Stimulated activated CD4-positive, alpha-beta T cell treated with anti-CD3 and anti-CD28 coated beads, Interleukin-4, amount 100 ng/mL, for 4 hours (primary cell): ENCODE measurements at places on chromosomes 16 and 17.

DNA sequence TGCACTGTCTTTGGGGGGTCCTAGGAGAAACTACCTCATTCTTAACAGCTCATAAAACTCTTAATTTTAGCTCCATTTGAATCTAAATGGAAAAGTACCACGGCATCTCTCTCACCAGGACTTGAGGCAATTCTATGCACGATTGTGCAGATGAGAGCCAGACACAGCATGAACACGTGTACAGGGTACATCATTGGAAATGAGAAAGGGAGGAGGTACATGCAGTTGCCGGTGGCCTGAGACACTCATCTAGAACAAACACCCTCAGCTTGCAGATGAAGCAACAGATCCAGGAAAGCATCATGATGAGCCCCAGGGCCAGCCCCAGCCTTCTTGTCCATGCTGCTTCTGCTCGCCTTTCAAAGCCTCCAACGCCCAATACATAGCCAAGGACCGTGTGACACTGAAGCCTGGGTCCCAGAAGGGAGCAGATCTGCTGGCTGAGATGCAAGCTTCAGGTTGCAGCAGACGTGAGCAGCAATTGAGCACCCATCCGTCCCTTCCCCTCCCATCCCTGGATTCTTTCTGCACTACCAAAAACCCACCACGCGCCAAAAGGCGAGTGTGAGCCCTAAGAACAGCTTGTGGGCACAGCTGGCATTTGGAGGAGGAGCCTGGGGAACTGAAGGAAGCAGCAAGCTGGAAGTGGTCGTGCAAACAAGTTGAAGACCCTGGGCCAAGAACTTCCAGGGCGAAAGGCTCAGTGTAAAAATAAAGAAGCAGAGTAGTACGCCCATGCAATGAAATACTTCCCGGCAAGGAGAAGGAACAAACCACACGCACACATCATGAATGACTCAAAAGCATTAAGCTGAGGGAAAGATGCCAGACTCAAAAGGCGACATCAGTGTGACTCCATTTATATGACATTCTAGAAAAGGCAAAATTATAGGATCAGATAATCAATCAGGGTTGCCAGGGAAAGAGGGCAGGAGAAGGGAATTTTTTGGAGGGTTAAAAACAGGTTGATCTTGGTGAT lies 7.3 kb upstream of the RCVRN start:
- no peak for DNase-seq

DNA sequence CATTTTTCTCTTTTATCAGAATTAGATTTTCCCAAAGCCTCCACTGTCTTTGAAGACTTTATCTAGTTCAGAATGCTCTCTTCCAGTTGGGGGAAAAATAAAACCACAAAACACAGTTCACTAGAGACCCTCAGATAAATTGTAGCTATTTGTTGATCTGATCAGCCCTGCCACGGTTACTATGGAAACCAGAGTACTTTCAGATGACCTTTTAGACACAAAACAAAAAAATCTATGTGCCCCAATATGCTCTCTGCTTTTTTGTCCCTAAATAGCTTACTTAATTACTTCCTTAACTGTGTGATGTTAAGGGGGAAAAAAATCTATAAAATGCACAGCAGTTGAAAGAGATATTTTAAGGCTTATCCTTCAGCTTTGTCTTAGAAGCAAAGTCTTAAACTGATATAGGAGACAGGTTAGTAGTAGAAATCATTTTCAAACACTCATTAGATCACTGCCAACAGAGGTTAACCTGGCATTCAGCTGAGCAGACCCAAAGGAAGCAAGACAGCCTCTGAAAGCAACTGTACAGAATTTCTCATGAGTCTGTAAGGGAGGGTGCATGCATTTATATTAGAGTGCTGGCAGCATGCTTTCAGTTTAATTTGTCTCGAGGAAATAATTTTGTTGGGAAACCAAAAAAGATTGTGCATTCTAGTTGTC lies 129.9 kb upstream of the CACNG5 start:
- DNase-seq = no peak

DNA sequence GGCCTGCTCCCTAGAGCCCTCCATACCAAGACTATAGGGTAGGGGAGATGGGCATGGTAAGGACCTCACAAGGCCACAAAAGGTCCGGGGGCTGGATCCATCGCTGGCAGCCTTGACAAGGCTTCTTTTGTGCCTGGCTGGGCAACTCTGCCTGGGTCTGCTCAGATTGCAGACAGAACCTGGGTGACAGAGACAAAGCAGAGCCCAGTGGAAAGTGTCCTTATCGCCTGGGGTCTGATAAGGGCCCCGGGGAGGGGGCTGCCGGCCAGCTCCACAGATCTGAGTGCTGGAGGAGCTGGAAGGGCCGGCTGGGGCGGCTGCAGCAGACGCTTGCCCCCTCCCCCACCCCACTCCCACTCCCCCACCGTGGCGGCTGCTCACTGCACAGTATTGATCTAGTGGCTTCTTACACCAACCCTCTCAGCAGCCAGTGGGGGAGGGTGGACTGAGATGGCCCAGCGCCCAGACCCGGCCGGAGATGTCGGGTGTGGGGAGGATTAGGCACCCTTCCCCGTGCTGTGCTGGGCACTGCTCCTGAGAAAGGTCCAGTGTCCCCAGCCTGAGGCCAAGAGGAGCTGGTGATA lies 7.2 kb downstream of the MMP15 start:
- DNase-seq = no peak

DNA sequence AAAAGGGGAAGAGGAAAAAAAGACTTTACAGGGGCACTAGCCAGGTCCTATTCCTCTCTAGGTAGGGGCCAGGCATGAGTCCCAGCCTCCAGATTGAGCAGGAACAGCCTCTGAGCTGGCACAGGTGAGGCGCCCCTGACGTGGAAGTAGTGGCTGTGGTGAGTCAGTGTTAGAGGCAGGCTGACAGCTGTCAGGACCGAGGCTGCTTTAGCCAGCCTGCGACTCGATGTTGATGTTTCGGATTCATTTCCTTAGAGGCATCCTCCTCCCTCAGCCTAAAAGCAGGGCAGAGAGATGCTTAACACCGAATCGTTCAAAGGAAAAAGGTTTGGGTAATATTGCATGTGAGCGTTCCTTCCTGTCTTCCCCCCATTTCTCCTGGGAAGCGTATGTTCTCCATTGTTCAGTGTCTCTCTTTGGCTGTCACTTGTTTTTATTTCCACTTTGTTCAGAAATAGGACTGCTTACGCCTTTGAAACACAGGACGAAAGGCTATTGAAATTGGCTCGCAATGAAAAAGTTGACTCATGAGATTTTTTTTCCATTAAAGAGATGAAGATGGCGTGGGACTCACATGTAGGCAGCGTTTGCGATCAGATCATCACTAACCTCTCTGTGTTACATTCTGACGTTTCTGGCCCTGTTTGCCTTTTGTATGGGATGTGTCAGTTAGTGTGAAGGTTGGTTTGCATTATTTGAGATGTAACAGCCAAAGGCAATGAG lies 1.3 kb downstream of the KIAA0513 start:
- peak; percentile 64 for DNase-seq

- DNase-seq = no peak
Measured at GRCh38 chr17:28041844-28042656, 427 bp upstream of the NLK start.

- no peak for DNase-seq
Measured at GRCh38 chr16:23420011-23420410, 33.0 kb downstream of the COG7 start.

DNA sequence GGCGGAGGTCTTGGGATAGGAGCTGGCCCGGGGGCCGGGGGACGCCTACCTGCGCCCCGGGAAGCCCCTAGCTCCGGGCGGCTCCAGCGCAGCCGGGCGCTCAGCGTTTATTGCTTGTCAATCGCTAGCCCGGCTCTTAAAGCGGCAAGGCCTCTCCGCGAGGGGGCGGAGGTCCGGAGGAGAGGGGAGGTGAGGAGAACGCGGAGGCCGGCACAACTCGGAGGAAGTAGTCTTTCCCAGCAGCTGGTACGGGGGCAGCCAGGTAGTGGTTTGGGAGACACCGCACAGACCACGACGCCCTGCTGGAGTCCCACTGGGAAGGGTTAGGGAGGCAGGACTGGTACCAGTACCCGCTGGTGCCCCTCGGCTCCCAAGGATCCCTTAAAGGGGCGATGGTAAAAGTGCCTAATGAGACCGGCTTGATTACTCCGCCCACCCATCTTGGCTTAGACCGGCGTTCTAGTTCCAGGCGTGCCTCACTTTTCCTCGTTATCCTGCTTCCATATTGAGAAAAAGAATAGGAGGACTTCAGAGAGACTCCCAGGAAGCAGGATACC lies at the start of gene MPP2:
Gene MPP2, minus strand, starts transcription at position 112 of the 557 bp plus-strand sequence. CDS start 3,076 bp downstream, outside the sequence.
- DNase-seq = peak; percentile 42

DNA sequence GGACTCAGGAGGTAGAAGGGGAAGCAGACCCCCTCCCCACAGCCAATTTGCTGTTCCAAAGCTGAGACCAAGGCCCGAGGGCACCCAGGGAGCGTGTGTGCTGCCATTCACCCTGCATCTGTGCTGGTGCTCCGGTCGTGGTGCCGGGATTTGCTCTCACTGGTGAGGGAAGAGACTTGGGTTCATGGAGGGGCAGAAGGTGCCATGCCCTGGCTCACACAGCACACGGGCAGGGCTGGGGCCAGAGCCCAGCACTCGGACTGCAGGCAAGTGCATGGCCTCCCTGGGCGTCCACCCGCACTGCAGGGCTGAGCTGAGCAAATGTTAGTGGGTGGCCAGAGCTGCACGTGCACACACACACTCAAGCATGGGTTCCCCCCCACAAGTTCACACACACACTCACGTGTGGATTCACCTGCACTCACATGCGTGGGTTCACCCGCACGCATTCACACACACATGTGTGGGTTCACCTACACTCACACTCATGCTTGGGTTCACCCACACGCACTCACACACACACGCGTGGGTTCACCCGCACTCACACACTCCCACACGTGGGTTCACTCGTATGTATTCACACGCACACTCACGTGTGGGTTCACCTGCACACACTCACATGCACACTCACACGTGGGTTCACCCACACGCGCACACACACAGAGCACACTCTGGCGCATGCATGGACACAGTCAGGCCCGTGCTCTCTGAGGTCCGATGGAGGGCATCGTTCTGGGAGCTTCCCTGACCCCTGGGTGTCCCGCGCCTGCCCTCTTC lies 57.0 kb upstream of the CBFA2T3 start:
- DNase-seq = no peak

GRCh38 chr17:9948928-9949327 lies 43.9 kb upstream of the RCVRN start:
- DNase-seq = no peak

- DNase-seq = no peak
Measured at GRCh38 chr16:26344240-26344776, 652.5 kb downstream of the HS3ST4 start.

DNA sequence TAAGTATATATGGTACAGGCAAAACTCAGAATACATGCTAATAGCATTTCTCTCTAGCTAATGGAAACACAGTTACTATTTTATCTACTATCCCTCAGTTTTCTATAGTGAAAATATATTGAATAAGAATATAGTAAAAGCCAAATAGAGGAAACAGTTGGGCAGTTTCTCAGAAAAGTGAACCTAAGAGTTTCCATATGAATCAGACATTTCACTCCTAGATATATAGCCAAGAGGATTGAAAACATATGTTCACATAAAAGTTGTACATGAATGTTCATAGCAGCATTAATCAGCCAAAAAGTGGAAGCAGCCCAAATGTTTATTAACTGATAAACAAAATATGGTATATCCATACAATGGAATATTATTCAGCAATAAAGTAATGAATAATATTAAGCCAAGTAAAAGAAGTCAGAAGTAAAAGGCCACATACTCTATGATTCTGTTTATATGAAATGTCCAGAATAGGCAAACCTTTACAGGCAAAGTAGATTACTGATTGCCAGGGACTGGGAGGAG lies 134.6 kb downstream of the CYB561 start:
- DNase-seq = no peak

DNA sequence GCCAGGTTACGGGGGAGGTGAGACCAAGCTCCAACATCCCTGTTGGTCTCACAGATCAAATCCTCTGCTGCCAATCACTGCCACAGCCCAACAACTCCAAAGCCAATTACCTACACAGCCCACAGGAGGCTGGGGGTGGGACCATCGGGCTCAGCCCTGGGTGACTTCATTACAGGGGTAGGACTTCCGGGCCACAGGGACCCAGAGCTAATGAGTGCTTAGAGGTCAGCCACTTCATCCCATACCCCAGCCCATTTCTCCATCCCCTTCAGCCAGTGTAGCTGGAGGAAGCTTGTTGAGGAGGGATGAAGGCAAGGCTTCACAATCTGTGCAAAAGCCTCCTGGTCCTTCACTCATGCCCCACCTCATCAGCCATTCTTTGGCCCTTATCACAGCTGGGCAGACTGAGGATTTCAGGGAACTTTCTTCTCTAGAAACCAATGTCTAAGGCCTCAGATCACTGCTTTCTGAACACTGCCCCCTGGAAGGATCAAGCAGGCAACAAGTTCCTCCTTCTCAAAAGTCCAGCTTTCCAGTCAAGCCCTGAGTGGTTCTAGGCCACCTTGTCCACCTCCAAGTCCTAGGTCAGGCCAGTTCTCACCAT lies 5.8 kb downstream of the FOXN1 start:
- no peak for DNase-seq

GRCh38 chr17:43768382-43768781 lies 9.8 kb upstream of the SOST start:
- no peak for DNase-seq

- DNase-seq = no peak
Measured at GRCh38 chr17:73987845-73988509, 215.5 kb upstream of the RPL38 start.

DNA sequence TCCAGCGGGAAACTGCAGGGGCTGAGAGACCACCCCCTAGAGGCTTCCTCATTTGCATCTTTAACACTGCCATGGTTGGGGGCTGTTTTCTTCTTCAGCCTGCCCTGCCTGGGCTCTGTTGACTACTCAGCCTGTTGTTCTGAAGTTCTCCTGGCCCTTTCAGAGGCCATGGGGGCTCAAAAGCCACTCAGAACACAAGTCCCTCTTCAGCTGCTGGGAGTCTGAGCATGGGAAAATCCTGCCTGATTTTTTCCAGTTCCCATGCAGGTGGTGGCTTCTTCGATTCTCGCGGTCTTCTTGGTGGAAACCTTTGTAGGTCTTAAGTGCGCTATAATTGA lies 36.3 kb downstream of the PLCG2 start:
- DNase-seq = no peak

DNA sequence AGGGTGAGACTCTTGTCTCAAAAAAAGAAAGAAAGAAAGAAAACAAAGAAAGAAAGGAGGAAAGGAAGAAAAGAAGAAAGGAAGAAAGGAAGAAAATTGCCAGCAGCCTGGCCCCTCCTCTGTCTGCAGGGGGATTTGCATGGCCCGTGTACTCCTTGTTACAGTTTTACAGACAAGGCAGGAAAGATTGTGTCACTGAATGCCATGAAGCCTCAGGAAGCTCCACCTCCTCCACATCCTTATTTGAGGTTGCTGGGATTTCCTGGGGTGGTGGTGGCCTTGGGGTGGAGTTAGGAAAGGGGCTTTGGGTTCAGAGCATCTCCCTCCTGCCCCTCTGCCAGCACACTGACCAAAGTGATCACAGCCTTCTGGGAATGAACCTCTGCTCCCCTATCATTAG lies 23.6 kb downstream of the CFAP20 start:
- DNase-seq = no peak

DNA sequence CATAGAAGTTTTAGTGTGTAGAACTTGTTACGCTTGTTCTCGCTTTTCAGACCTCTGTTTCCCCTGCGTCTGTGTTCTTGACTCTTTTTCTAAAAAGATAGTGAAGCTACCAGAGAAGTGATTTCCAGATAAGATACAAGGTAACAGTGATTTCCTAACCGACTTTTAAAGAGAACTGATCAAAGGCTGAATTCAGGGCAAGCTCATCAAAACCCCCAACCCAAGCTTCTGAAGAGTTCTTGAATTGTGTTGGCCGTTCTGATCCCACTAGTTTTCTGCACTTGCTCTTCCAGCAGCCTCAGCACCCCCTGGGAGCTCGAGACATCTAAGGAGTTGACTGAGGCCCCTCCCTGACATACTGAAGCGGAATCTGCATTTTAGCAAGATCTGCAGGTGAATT lies 12.7 kb upstream of the NSMCE1 start:
- DNase-seq = peak; percentile 16
